ENCODE measurements at places on chromosomes 7 and 10.

- no peak for DNase-seq
Measured at GRCh38 chr10:510415-510881, 179.0 kb downstream of the DIP2C start.

- no peak for DNase-seq
Measured at GRCh38 chr7:43152696-43153095, 40.2 kb downstream of the HECW1 start.

DNA sequence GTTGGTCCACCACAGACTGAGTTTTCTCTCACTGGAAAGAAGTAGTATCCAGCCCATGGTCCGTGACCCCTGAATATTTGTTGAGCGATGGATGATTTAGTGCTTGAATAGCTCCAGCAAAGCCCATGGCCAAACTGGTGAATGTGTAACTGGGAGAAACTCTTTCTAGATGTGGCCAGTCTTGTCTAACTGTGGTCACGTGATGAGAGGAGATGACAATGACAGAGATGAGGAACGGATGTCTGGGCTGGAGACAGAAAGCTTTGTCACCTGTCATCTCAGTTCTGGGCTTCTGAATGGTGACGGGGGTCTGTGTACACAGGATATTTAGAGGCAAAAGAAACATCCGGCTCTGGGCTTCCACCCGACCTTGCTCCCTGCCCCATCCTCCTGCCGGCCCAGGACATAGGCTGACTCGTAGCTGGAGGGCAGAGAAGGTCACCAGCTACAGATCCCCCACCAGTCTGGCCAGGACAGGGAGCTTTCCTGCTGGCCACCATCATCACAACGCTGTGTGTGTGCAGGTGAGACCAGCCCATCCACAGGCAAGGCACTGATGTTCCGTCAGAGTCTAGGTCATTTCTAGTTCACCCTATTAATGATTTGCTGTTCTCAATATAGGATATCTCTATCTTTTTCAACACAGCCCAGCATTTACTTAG is 152.5 kb upstream of the TNS3 start:
- DNase-seq, result no peak

- no peak for DNase-seq
Measured at GRCh38 chr10:10903620-10904019, 114.1 kb upstream of the CELF2 start.

DNA sequence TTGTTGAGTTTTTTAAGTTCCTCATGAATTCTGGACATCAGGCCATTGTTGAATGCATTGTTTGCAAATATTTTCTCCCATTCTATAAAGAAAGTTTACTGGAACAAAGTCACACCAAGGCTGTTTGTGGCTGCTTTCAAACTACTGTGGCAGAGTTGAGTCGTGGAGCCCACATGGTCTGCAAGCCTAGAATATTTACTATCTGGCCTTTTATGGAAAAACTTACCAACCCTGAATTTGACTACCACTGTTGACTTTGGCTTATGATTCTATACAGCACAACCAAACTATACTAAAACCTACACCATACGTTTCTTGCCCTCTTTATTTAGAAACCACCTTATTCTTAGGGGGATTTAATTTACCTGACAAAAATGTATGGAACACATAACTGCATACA is 239.1 kb downstream of the KCNMA1 start:
- DNase-seq, result no peak

DNA sequence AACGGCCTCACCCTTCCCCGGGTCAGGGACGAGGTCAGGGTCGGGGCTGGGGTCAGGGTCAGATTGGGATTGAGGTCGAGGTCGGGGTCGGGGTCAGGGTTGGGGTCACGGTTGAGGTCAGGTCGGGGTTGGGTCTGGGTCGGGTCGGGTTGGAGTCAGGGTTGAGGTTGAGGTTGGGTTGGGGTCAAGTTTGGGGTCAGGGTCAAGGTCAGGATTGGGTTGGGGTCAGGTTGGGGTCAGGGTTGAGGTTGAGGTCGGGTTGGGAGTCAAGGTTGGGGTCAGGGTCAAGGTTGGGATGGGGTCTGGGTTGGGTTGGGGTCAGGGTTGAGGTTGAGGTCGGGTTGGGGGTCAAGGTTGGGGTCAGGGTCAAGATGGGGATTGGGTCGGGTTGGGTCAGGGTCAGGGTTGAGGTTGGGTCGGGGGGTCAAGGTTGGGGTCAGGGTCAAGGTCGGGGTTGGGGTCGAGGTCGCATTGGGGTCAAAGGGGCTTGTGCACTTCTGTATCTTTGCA is 131.4 kb downstream of the VIPR2 start:
- DNase-seq, result no peak

DNA sequence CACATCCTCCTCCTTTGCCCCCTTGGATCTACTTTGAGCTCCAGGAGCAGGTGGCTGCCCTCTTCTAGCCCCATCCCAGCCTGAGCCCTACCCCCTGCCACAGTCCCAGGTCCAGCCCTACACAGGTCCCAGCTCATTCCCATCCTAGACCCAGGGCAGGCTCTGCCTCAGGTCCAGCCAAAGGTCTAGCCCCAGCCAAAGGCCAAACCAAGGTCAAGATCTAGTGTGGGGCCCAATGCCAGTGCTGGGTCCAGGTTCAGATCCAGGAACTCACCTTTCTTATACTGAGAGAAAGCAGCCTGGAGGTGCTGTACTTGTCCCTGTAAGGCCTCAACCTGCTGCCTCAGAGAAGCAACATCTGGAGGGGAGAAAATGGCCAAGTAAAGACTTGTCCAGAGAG is 8.5 kb downstream of the SFTPD start:
- DNase-seq, result no peak

DNA sequence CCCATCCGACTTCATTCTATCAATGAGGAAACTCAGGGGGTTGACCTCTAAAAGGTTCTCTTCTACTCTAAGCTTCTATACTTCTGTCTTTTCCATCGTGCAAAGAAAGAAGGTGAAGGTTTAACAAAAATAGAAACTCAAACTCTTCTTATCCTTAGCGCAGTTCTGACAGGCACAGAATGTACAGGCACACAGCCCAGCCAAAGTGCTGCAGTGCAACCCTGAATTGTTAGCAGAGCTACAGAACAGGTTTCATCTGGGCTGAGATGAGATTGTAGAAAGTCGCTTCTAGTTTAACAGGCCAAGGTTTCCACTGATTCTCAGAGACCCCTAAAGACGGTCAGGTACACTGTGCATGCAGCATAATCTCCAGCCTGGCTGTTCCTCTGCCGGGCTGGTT is 79.3 kb upstream of the AFAP1L2 start:
- DNase-seq, result no peak

DNA sequence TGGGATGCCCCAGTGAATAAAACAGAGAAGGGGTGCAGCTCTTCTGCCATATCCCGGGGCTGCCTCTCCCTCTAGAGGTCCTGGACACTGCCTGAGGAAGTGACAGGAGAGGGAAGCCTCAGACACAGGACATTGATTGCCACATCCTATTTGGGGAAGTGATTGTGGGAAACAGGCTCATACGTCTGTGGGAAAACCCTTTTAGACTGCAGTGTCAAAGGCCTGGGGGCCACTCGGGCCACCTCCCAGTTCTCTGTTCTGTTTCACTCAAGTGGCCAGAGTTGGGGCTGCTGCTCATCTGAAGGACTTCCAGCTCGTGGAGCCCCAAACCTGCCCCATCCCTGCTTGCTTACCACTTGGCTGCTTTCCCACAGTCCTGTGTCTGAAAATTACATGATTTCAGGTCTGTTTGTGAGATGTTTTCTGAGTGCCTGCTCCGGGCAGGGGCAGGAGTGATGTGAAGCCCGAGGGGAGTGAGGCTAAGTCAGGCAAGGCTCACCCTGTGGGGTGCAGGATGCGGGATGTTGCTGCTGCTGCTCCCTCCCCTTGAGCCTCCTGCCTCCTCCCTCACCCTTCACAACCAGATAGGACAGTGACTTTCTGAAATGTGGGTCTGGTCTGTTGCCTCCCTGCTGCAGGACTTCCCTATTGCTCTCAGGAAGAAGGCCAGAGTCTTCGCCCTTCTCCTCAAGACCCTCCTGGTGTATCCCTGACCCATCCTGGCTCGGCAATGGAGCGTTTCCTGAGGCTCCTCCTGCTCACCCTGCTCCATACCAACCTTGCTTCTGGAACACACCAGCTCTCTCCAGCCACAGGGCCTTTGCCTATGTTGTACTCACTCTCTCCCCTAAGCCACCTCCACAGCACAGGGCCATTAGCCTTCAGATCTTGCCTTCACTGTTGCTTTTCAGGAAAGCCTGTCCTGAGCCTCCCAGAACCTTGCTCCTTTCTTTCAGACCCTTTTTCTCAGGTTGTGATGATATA is 58.4 kb downstream of the NEURL1 start:
- DNase-seq, result peak; percentile 70

GRCh38 chr10:60606343-60607080 is 171.8 kb upstream of the CDK1 start:
- no peak for DNase-seq

GRCh38 chr10:91590904-91591796 is 41.7 kb downstream of the PPP1R3C start:
- DNase-seq, result no peak

DNA sequence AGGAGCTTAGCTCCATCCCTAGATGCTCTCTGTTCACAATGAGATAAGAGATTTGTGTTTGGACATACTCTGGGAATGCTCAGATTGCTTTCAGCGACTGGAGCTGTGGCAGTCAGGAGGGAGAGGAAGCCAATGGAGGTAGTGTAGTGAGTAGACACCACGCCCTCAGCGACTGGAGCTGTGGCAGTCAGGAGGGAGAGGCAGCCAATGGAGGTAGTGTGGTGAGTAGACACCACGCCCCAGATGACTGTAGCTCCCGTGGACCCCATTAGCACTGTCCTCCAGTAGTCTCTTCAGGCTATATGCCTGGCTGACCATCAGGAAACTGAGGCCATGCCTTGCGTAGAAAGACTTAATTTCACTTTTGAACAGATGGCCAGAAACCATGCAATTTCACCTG is 1033.8 kb downstream of the NRG3 start:
- DNase-seq, result no peak

- DNase-seq, result no peak
Measured at GRCh38 chr7:101591504-101591903, 37.6 kb downstream of the MYL10 start.

GRCh38 chr10:78802431-78802830 is 266.3 kb upstream of the ZMIZ1 start:
- no peak for DNase-seq

DNA sequence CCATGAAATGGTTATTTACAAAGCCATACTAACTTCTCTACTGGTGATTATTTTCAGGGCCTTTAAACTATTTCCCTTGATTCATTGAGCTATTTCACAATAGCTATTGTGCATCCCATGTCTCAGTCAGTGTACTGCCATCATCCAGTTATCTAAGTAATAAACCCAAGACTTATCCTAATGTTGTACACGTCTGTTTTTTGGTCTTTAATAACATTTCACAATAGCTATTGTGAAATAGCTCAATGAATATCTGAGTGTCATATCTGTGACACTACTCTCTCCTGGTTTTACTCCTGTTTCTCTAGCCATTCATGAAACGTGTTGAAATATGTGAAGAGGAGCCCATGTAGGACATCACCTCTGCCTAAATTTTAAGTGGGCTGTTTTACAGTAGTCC is 36.5 kb upstream of the TMEM140 start:
- no peak for DNase-seq

DNA sequence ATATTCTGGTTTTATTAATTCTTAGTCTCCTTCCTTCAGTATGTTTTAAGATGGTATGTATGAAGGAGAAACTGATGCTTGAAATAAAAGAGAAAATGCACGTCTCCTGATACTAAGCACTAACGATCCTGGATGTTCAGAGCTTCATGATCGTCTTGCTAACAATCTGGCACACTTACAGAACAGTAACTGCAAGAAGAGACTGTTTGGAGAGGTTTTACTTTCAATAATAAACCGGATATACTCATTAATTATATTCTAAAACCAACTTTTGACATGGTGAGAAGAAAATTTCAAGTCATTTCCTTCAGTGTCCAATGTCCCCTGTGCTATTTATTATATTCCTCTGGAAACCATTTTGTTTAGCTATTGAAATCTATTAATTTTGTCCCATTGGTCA is 251.0 kb downstream of the NXPH1 start:
- no peak for DNase-seq

- DNase-seq, result no peak
Measured at GRCh38 chr7:79980376-79980775, 154.3 kb upstream of the GNAI1 start.

DNA sequence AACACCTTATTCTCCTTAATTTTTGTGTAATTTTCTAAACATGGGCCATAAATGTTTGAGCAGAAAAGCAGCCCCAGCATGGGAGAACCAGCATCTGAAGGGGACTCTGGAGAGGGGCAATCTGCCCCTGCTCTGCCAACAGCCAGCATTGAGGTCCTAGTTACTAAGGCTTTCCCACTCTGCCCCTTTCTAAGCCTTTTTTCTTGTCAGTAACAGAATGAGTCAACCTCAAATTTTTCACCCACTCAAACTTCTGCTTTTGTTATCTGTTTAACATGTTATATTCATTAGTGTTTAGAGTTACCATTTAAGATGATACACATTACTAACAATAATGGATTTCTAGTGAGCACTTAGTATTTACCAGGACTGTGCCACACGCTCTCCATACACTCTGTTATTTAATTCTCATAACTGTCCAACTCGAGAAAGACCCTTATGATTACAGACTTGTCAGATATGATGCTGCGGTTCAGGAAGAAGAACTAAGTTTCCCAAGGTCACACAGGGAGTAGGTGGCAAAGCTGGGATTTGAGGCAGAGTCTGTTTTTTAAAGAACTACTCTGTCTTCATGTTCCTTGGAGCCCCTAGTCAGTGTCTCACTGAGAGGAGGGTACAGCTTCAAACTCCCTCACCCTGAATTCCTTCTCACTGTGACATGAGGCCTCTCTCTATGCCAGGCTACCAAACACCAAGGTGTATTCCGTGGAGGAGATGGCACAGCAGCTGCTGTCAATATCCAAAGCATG is 19.9 kb upstream of the GPAM start:
- DNase-seq, result no peak

DNA sequence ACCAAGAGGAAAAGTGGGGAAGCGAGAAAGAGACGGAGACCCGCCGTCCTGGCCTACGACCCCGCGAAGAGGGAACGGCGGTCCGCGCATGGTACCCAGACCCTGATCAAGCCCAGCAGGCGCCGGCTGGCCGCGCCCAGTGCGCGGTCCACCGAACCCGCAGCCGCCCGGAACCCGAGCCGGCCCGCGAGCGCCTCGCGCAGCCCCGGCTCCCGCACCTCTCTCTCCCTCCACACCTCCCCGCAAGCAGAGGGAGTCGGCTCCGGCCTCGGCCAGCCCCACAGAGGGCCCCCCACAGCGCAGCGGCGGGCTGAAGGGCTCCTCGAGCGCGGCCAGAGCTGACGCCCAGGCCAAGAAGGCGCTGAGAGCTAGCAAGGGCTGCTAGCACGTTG is 164.7 kb downstream of the AGMO start:
- no peak for DNase-seq

DNA sequence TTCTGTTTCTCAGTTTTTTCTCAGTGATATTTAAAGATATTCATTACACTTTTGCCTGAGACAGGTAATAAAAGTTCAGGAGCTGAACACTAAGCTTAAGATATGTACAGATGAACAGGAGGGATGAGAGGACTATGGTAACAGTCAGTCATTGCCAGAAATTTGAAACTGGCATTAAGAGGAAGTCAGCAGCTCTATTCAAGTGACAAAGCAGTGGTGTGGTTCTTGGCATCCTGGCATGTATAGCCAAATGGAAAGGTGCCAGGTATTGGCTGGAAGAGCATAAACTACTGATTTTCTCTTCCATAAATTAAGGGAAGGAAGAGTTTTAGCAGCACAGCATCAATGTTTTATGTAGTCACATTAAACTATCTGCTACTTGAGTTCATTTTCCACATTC is 22.7 kb downstream of the HOXA1 start:
- DNase-seq, result no peak

GRCh38 chr7:142916508-142916907 is 17.0 kb downstream of the TRPV5 start:
- DNase-seq, result no peak

GRCh38 chr7:120987683-120988590 is 574 bp upstream of the CPED1 start:
- peak; percentile 88 for DNase-seq

Data from CD4-positive, alpha-beta T cell treated with Interleukin-1 beta for 1 hour (primary cell).